ENCODE measurements at places on chromosomes 12 and 14. TPM values are rescaled to one million over a fixed set of nuclear protein-coding genes. Genes with fewer than 3 reads are reported as not detected.
A peak's percentile ranks its signal among the peaks of the same experiment; 100 is the strongest.

GRCh38 chr14:106844608-106845285 is 1318.4 kb downstream of the TMEM121 start:
- DNase-seq = peak; percentile 64

GRCh38 chr12:114011711-114012110 is 45.6 kb upstream of the RBM19 start:
- DNase-seq = no peak

- DNase-seq = no peak
These were observed 56.5 kb downstream of the HCAR2 start for GRCh38 chr12:122646517-122647217.

- no peak for DNase-seq
These were observed 188.9 kb downstream of the TMX1 start for GRCh38 chr14:51428981-51429380.

DNA sequence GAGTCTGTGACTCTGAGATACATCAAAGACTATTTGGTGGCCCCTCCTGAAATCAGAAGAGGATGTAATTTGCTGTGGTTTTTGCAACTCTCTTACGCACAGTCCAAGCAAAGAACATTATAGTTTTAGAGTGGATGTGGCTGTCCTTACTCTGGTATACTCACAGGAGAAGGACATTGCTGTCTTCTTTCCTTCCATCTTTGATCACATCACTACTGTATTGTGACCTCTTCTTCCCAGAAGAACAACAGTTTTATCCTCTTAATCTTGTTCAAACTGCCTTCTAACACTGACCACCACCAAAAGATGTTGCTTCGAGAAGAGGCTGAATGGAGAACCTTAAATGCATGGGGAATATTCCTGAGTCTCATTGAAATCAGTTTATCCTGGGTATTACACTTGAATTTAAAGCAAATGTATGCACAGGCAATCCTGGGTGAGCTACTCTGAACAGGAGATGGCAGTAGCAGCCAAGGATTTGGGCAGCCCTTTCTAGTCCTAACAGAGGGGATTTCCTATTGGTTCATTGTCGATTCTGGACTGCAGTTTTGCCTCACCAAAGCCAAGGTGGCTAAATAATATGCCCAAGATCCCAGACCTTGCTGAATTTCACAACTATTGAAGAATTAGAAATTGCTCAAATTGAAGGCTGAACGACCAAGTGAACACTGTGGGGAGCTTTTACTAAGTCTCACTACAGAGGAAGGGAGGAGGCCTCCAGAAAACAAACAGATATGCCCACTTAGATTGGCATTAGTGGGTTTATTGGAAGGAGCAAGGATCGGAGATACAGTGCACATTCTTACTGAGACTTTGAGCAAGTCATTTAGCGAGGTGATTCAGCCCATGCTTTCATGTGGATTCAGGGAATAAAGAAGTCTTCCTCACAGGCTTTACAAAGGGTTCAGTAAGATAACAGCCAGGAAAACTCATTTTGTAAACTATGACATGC is 282.8 kb downstream of the PAWR start:
- DNase-seq = peak; percentile 89

- DNase-seq = peak; percentile 85
These were observed 13.7 kb downstream of the MYBPC1 start for GRCh38 chr12:101608301-101609133.

DNA sequence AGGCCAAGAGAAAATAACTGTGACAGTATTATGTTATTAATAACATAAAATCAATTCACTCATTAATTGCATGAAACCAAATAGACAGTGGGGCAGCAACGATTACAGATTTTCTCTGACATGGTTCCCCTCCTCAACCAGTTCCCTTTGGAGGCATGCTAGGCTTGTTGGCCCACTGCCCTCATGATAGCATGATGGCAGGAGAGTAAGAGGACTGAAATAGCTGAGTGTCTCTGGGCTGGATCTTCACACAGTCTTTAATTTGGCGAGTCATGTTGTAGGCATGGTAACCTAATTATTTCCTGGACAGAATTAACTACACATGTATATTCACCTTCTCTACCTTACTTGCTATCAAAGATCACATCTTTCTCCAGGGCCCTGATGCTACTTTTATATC is 266.2 kb upstream of the PELI2 start:
- DNase-seq = no peak

DNA sequence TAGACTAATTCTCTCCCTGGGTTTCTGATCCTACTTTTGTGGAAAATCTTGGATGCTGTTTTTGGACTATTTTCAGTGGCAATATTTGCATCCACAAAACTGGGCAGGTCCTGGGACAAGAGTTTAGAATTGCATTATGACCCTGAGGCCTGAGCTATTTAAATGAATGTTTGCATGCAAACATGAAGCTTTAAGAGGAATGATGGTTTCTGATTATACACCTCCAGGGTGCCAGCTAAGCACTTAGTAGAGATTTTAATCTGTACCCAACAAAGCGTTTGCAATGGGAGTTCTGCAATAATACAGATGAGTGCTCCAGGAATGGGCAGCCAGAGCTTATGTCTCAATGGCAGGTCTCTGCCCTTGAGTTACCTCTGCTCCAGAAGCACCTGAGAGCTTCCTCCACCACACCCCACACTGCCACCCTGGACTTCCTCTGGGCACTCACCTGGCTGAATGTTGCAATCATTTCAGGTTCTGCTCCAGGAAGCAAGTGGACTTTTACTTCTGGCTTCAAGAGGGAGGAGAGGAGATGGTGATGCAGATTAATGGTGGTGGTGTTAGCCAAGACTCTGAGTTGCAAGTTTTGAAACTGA is 6.0 kb upstream of the SPTLC2 start:
- DNase-seq = peak; percentile 86

- DNase-seq = no peak
These were observed 60.8 kb upstream of the CLMN start for GRCh38 chr14:95380350-95381042.

DNA sequence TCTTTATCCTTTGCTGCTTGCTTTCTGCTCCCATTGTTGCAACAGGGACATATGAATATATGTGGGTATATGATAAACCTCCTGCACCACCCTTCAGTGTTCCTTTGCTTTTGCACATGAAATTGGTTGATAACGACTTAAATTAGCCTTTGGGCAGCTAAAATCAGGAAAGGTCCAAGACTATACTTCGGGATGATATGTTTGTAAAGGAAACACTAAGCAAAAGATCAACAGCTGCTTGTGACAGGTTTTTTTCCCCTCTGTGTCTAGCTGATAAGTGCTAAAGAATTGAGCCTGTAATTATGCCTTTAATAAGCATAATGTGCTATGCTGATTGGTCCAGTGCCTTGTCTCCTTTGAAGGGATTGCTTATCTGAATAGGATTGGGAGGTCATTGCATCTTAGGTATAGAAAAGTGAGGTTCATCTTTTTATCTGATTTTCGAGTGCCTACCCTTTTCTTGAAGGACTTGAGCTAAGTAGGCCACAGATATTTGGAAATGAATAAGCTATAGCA is 59.4 kb downstream of the PPHLN1 start:
- no peak for DNase-seq

DNA sequence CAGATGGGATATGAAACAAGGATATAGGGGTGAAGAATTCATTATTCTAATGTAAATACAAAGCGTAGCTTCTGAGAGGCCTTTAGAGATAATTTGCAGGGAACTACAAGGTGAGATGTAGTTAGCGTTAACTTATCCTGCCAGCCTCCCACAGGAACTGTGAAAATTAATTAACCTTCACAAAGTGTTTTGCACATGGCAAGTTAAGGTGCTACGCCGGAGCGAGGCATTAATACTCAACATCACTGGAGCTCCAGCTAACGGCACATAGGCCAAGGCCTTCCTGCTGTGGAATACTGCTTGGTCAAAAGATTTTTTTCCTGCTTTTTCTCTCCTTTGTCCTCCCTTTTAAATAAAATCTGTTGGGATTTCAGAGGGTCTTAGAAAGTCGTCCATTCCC is 86.5 kb downstream of the CRACR2A start:
- no peak for DNase-seq

DNA sequence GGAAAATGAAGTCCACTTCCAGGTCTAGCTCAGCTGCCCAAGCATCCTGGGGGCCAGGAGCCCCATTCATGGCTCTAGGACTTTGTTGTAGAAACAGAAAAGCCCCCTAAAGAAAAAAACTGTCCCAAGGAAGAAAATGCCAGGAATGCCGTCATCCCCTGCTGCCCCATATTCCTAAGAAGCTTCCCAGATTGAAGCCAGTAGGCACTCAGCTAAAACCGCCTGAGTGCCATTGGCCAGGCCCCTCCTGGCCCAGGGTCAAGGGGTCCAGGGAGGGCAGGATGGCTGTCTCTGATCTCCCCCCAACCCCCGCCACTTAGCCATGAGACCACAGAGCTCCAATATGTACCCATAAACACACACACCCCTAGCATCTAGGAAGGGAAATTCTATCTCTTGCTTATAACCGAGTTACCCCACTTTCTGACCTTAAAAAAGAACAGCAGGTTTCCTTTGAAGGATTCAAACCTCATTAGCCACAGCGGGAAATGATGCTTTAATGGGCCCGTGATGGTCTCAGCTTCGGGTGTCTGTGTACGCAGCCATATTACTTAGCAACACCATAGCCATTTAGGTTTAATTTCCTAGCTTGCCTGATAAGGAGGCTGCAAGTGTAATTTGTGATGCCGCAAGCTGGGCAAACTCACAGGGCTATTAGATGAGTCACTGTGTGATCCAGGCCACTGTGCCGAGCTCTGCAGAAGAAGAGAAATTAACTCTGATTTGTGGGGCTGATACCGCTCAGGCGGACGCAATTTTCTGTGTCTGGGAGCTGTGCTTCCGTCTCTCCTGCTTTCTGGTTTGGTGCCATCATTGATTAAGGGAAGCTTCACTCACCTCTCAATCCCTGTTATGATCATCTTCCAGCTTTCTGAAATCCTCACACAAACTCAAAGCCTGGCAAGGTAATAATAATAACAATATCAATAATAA is 84.2 kb downstream of the GCH1 start:
- DNase-seq = no peak

- peak; percentile 79 for DNase-seq
These were observed 28.3 kb downstream of the DEGS2 start for GRCh38 chr14:100131181-100131580.

- no peak for DNase-seq
These were observed 200.9 kb upstream of the PLXNC1 start for GRCh38 chr12:93947486-93947885.

GRCh38 chr12:84502180-84502860 is 410.3 kb downstream of the SLC6A15 start:
- DNase-seq = no peak

- DNase-seq = no peak
These were observed 69.0 kb downstream of the IFT81 start for GRCh38 chr12:110193196-110193595.

- no peak for DNase-seq
These were observed 329.7 kb downstream of the TMEM121 start for GRCh38 chr14:105855893-105856675.

- DNase-seq = peak; percentile 53
These were observed 11.5 kb downstream of the RIMKLB start for GRCh38 chr12:8709124-8709830.

DNA sequence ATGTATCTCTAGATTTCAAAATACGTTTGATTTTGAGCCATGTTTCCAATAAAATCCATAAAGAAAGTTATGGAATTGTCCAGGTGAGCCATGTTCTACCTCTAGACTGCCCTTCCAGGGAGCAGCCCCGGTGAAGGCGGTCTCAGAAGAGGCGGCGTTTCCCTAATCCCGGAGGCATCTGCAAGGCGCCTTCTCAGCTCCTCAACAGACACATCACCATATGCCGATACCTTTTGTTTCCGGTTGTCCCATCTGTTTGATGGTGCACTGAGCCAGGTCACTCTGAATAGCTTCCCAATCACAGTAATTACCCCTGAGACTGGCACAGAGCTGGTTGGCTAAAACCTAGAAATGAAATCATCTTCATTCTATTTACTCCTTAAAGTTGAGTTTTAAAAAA is 305.5 kb upstream of the FKBP4 start:
- DNase-seq = no peak

DNA sequence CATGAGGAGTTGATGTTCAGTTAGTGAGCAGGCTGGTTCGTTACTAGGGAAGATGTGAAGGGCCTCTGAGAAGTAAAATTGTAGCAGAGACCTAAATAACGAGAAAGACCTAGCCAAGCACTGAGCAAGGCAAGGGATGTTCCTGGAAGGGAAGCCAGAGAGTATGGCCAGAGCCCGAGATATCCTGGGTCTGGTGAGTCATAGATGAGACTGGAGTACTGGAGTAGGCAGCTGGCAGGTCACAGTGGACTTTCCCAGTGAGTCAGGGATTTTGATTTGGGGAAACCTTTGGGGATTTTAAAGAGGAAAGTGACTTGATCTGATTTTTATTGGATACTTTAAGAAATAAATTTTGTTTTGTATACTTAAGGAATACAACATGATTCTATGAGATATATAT is 369.0 kb downstream of the DIO2 start:
- DNase-seq = no peak

DNA sequence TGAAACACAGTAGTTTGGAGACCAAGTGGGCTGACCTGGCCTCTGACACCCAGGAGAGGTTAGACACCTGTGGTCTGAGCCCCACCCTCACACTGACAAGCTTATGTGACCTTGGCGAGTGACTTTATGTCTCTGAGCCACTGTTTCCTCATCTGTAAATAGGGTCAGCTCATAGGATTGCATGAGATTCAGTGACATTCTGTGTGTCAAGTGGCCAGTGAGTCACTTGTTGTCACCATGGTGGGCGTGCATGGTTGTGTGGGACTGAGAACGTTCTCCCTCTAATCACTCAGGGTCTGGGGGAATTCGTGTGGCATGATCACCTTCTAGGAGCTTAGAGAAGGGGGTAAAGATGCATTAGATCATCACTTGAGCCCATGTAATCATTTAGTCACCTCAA is 146.4 kb downstream of the PHETA1 start:
- no peak for DNase-seq

- no peak for DNase-seq
These were observed 309.7 kb downstream of the BMP4 start for GRCh38 chr14:53646925-53647324.

GRCh38 chr14:29821242-29821641 is 106.4 kb downstream of the PRKD1 start:
- DNase-seq = no peak

- no peak for DNase-seq
These were observed 56.2 kb upstream of the TSPAN9 start for GRCh38 chr12:3020850-3021435.

- DNase-seq = no peak
These were observed 67.3 kb downstream of the HSPB8 start for GRCh38 chr12:119245904-119246494.

DNA sequence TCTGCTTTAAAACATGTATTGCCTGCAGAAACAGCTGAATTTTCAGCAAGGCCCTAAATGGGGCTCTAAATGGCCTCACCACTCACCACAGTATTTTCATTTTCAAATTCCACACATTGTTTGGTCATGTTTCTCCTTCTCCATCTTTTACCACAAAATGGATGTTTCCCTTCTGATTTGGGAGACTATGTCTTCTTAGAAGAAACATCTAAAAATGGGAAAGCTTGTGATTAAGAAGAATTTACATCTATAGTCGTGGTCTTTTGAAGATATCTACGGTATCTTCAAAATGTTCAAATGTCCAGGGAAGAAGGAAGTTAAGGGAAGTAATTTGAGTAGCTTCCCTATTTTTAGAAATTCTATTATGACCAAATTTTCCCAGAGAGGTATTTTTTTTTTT is 20.7 kb upstream of the TUBA1C start:
- no peak for DNase-seq

GRCh38 chr12:54373649-54374561 is 9.6 kb upstream of the GPR84 start:
- DNase-seq = no peak

The BCAT1 gene
- 12.1 TPM for total RNA-seq

The IFNG gene
- not detected for total RNA-seq

The FOXN4 gene
- not detected for total RNA-seq

The PTPRQ gene
- total RNA-seq = 0.29 TPM

The ABCD2 gene
- 1.1 TPM for total RNA-seq

The MON2 gene
- 90.1 TPM for total RNA-seq

The EVL gene
- total RNA-seq = 111 TPM
